ENCODE measurements at places on chromosomes 11 and 22.

DNA sequence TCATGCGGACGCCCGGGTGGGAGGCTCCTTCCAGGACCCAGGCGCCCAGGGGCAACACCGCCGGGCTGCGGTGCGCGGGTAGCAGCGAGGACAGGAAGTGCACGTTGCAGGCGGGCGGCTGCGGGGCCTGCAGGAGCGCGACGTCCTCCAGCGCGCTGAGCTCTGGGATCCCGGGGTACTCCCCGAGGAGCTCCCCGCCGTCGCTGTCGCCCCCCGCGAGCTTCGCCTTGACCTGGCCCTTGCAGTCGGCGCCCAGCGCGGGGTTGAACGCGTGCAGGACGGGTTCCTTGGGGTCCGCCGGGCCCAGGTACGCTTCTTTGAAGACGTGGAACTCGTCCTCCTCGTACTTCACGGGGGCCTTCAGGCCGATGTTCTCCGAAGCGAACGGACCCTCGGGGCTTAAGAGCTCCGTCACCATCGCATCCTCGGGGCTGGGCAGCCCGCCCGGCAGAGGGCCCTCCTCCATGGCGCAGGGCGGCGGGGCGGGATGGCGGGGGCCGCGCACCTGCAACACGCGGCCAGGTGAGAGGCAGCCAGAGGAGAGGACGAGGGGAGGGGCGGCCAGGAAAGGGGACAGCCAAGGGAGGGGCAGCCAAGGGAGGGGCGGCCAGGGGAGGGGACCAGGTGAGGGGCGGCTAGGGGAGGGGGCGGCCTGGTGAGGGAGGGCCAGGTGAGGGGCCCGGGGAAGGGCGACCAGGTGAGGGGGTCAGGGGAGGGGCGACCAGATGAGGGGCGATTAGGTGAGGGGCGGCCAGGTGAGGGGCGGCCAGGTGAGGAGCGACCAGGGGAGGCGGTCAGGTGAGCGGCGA lies 921 bp downstream of the TESMIN start:
- no peak for DNase-seq

DNA sequence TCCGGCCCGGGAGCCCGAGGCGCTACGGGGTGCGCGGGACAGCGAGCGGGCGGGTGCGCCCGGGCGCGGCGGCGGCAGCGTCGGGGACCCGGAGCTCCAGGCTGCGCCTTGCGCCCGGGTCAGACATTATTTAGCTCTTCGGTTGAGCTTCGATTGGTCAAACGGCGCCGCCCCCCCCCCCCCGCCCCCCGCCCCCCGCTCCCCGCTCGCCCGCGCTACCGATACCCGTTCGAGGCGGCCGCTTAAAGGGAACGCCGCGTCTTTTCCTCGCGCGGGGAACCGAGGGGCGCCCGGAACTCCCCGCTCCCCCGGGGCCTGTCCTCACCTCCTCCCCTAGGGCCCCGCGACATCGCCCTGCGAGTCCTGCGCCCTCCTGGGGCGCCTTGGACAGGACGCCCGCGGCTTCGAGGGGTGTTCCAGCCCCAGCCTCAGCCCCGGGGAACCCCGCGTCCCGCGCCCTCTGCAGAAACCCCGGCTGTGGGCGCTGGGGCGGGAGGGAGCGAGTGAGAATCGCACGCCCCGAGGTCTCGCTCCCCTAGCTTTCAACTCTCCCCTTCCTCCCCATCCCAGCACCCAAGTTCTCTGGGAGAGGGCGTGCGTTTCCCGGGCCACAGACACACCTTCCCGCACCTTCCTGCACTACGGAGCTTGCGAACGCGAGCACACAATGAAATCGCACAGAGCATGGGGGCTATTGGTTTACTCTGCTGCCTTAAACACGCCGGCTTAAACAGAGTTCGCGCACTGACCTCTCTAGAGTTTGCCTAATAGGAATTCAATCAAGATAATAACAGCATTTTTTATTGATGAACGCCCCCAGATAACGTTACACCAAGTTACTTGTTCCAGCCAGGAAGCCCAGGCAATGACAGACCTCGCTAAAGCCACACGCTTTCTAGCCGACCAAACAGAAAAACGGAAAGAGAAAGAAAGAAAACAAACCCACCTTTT lies at the start of gene BDNF:
Gene BDNF, minus strand, starts transcription at position 105 of the 951 bp plus-strand sequence. CDS start 41,891 bp downstream, outside the sequence.
- DNase-seq = no peak

DNA sequence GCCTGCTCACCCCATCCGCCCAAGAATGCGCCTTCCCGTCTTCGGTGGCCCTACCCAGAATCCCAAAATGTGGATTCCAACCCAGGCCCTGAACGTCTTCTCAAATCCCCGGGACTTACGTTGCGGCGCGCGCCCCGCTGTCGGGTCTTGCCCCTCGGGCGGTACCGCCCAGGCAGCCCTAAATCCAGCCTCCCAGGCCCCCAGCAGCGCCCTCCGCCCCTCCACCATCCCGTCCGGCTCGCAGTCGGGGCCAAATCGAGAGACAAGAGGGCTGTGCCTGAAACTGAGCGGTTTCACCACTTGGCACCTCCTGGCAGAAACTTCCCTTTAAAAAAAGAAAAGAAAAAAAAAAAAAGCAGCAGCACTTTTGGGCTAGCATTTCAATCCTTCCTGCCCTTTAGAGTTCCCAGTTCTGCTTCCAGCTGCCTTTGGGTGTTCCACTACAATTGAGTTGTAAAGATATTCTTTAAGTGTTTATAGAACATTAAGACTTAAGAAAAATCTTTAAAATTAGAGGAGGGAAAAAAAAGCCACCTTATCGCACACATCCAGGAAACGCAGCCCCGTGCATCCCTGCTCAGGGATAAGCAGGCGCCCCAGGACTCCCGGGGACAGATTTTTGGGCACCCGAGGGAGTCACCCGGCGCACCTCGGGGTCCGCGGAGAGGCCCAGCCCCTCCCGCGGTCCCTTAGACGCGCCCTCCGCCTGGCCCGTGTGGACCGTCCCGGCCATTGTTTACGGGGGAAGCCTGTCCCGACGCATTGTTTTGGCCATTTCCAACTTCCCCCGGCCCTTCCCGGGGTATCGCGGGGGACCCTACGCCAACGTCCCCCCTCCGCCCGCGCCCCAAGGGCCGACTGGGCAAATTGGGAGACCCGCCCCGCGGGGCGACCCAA lies 57.6 kb downstream of the KCNJ4 start:
- DNase-seq = no peak

- DNase-seq = no peak
Observed at GRCh38 chr11:114525682-114526081, 34.0 kb downstream of the NXPE1 start.

DNA sequence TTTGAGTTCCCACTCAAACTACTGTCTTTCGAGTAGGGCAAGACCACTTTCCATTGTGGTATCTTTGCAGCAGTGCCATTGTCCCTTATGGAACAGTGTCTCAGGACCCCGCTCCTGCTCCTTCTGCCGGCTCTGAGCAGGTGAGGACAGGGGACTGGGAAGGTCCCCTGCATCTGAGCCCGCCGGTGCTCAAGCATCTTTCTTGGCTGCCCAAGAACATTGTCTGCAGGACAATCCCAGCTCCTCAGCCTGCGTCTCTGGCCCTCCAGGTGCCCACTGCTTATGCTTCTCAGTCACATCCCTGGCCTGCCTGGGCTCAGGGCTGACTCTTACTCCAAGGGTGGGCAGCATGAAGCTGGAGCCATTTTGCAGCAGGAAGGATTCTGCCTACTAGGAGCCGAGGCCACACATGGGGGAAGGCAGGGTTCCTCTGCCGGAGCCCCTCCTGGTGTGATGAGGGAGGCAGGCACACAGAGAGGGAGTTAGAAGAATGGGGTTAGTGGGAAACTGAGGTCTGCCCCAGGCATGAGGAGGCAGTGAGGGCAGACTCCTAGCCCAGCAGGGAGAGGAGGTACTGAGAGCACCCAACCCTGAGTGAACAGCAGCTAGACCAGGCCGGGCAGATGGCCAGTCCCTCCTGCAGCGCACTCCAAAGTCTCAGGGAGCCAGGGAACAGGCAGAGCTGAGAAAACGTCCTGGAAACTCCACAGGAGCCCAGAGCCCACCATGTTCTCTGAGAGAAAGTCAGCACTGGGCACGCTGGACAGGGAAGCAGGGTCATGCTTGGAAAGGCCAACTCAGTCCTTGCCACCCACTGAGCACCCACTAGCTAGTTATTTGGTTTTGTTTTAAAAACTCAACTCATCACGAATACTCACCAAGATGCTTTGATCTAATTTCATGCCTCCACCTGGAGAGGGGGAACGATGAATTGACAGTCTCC lies 7.5 kb upstream of the PPARA start:
- no peak for DNase-seq

- DNase-seq = no peak
Observed at GRCh38 chr22:36870250-36870649, 9.4 kb downstream of the NCF4 start.

GRCh38 chr11:65945941-65946558 lies 770 bp downstream of the TSGA10IP start:
- no peak for DNase-seq

GRCh38 chr11:35786188-35786587 lies 123.6 kb downstream of the TRIM44 start:
- no peak for DNase-seq

Data from activated CD8-positive, alpha-beta memory T cell treated with anti-CD3 and anti-CD28 coated beads for 1 hour (primary cell).